ENCODE measurements at places on chromosomes 7 and 10. TPM values are rescaled to one million over a fixed set of nuclear protein-coding genes. Genes with fewer than 3 reads are reported as not detected.

DNA sequence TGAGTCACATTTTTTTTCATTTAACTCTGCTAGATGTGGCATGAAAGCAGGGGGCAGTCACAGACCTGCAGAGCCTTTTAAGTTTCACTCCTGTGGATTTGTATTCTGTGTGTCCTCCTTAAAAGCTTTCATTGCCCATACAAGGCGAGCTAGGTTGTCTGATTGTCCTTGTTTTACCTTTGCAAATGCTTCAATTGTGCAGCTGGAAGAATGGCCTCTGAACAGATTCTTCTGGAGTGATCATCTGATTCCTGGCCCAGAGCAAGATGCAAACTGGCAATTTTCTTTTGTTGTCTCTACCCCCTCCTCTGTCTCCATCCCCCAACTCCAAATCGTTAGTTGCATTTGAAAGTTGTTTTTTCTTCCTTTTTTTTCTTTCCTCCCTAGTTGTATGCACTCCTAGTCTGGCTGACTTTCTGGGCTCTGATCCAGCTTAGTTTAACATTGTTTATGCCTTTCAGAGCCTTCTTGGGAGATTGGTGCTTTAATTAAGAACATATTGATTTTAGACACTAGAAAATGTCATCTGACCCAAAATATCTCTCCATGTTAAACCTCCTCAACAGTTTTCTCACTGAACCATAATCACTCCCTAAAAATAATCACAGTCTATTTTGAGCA, 150.2 kb downstream of the REEP3 start:
- DNase-seq = no peak

DNA sequence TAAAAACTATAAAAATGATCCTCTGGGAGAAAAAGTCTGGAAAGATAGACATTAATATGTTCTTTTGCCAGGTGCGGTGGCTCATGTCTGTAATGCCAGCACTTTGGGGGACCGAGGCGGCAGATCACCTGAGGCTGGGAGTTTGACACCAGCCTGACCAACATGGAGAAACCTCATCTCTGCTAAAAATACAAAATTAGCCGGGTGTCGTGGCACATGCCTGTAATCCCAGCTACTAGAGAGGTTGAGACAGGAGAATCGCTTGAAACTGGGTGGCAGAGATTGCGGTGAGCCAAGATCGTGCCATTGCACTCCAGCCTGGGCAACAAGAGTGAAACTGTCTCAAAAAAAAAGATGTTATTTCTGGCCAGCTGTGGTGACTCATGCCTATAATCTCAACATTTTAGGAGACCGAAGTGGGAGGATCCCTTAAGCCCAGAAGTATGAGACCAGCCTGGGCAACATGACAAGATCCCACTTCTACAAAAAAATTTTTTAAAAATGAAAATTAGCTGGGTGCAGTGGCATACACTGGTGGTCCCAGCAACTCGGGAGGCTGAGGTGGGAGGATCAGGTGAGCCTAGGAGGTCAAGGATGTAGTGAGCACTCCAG, 101.9 kb upstream of the LRRN3 start:
- DNase-seq = no peak

GRCh38 chr7:105875505-105875904, 894 bp downstream of the ATXN7L1 start:
- no peak for DNase-seq

INMT gene
- 18.8 TPM for total RNA-seq

DNA sequence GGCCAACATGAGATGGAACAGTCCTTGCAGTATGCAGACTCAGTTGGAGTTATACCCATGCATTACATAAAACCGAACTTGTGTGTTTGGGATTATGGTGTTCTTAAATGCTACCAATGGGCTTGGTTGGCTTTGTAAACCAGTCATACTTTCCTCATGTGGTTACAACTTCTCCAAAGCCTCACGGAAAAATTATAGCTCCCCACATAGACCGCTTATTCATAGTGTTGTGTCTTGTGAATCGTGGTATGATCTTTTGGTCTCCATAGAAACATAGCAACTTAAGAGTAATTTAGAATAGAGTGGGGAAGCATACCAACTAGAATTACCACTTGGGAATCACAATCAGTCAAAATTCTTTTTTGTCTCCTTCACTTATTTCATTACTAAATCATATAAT, 112.3 kb upstream of the FZD1 start:
- no peak for DNase-seq
